Right atrium auricular region (tissue), 2 donors: ENCODE measurements at places on chromosomes 11 and 22.

DNA sequence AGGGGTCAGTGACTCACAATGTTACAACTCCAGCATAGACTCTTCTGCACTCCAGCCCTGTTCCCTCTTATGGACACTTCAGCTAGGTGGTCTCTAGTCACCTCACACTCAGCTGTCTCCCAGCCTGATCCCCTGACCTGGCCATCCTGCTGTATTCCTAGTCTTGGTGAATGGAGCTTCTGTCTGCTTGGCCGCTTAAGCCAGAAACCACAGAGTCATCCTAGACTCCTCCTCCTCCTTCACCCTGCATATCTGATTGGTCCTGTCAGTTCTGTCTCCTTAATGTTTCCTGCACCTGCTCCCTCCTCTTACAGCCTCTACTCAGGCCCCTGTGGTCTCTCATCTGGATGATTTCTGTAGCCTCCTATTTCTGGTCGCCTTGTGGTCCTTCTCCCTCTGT, 144.9 kb downstream of the HIPK3 start:
- no peaks in the 10 kb centered on the region for H3K27me3 ChIP-seq
- H3K4me1 ChIP-seq = no peaks in the 10 kb centered on the region
- H3K4me3 ChIP-seq = no peak overlapping the region
- no peaks in the 10 kb centered on the region for H3K36me3 ChIP-seq

- H3K27me3 ChIP-seq = no peaks in the 10 kb centered on the region
- H3K36me3 ChIP-seq = no peaks in the 10 kb centered on the region
- H3K27ac ChIP-seq = no peak overlapping the region
- no peak overlapping the region for H3K4me3 ChIP-seq
- no peak for DNase-seq
These were observed 47.5 kb upstream of the GALNT18 start for GRCh38 chr11:11669233-11669846.

GRCh38 chr11:35981581-35981980, 37.7 kb downstream of the LDLRAD3 start:
- H3K36me3 ChIP-seq = no peaks in the 10 kb centered on the region
- peak overlapping the region; percentile 22 for H3K27ac ChIP-seq
- H3K4me1 ChIP-seq = peaks cover 14% of the 10 kb centered on the region
- DNase-seq = no peak
- no peaks in the 10 kb centered on the region for H3K27me3 ChIP-seq
- H3K4me3 ChIP-seq = no peak overlapping the region

DNA sequence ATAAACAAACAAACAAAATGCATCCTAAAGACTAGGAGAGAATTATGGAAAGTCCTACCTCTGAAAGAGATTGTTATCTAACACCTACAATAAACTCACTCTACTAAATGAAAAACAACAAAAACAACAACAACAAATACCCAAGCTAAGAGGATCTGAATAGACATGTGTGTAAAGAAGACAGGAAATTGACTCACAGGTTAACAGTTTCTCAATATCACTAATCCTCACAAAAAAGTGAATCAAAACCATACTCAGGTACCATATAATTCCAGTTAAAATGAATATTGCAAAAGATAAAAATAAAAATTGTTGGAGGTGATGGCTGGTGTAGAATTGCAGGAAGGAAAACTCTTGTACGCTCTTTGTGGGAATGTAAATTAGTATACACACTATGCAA, 110.4 kb upstream of the TOP3B start:
- H3K27ac ChIP-seq = no peak overlapping the region
- no peaks in the 10 kb centered on the region for H3K36me3 ChIP-seq
- no peak overlapping the region for H3K4me3 ChIP-seq
- DNase-seq = no peak
- H3K27me3 ChIP-seq = no peaks in the 10 kb centered on the region

DNA sequence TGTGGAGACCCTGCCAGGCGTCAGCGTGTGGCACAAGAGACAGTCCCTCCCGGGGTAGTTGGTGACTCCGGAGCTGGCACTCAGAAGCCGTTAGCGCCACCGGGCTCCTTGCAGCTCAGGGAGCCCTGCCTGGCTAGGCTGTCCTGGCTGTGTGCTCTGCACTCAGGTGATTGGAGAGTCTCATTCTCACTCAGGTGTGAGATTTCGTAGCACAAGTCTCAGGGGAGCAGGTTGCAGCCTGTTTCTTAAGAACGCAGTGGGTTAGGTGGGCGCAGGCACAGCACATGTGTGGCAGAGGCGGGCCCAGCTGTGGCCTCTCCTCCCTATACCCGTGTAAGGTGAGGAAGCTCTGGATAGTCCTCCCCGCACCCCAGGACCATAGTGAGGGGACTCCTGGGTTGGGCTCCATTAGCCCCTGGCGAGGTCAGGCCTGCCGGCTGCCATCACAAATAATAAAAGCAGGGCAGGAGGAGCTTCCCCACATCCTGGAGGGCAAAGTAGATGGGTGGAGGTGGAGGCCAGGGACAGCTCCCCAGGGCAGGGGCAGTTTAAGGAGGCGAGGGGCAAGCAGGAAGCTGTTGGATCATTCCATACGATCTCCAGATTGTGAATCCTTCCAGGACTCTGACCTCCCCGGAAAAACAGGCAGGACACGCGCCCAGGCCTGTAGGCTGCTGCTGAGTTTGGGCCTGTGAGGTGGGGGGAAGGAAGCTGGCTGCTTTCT, 39.4 kb downstream of the SBF1 start:
- peaks cover 79% of the 10 kb centered on the region for H3K36me3 ChIP-seq
- no peak for DNase-seq
- no peak overlapping the region for H3K4me3 ChIP-seq
- no peaks in the 10 kb centered on the region for H3K4me1 ChIP-seq
- H3K27ac ChIP-seq = no peak overlapping the region

- no peak overlapping the region for H3K4me3 ChIP-seq
- no peak for DNase-seq
- H3K27me3 ChIP-seq = no peaks in the 10 kb centered on the region
These were observed 22.0 kb downstream of the PACSIN2 start for GRCh38 chr22:42992886-42993479.

DNA sequence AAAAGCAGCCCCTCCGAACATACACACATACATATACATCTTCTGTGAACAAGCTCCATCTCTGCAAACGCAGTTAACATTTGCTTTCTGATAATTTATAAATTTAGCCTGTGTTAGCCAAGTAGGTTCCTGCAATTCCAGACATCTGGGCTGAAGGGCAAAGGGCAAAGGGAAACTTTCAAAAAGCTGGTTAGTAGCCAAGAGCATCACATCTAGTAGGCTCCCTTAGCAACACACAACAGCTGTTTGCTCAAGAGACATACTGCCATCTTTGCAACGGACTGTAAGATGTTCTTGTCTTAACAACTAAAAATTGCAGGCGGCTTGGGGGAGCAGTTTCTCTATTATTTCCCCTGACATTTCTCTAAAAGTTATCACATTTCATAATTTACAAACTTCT, 134.9 kb downstream of the RBFOX2 start:
- DNase-seq = no peak
- no peaks in the 10 kb centered on the region for H3K27me3 ChIP-seq
- no peaks in the 10 kb centered on the region for H3K4me1 ChIP-seq
- peak overlapping the region; percentile 88 for H3K27ac ChIP-seq
- no peaks in the 10 kb centered on the region for H3K36me3 ChIP-seq
- peak overlapping the region; percentile 43 for H3K4me3 ChIP-seq

- H3K4me3 ChIP-seq = peak overlapping the region; percentile 18
- DNase-seq = no peak
- H3K27me3 ChIP-seq = no peaks in the 10 kb centered on the region
- H3K27ac ChIP-seq = peak overlapping the region; percentile 97
These were observed 63.6 kb upstream of the PPARA start for GRCh38 chr22:46086577-46087335.

DNA sequence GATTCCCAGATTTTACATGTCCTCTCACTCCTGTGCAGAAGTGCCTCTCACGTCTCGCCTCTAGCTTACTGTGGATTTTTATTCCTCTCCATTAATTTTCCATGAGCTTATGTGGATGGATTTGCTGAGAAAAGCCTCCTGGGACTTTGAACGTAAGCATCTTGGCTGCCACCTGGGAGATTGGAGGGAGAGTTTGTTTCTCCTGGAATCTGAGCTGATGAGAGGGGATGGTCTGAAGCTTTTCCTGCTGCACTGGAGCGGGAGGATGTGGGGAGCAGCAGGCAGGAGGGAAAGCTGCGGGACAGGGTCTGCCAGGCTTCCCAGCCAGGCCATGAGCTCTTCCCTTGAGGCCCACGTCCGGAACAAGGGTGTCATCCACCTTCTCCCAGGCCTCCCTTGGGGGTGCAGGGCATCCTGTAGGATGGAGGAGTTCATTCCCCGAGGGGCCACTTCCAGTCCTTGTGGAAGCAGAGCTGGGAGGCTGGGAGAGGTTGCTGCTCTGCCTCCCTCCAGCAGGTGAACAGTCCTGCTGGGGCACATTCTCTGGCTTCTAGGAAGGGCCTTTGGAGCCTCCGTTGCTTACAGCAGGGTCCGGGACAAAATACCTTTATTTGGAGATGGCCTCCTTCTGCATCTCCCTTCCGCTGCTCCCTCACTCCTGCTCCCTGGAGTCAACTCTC, 3.6 kb upstream of the SHANK2 start:
- DNase-seq = no peak
- H3K27ac ChIP-seq = no peak overlapping the region
- no peak overlapping the region for H3K4me3 ChIP-seq

- no peak for DNase-seq
- H3K27me3 ChIP-seq = no peaks in the 10 kb centered on the region
- H3K4me1 ChIP-seq = no peaks in the 10 kb centered on the region
- no peak overlapping the region for H3K4me3 ChIP-seq
- no peaks in the 10 kb centered on the region for H3K36me3 ChIP-seq
- H3K27ac ChIP-seq = no peak overlapping the region
These were observed 138.3 kb downstream of the SNX19 start for GRCh38 chr11:130778026-130778425.

DNA sequence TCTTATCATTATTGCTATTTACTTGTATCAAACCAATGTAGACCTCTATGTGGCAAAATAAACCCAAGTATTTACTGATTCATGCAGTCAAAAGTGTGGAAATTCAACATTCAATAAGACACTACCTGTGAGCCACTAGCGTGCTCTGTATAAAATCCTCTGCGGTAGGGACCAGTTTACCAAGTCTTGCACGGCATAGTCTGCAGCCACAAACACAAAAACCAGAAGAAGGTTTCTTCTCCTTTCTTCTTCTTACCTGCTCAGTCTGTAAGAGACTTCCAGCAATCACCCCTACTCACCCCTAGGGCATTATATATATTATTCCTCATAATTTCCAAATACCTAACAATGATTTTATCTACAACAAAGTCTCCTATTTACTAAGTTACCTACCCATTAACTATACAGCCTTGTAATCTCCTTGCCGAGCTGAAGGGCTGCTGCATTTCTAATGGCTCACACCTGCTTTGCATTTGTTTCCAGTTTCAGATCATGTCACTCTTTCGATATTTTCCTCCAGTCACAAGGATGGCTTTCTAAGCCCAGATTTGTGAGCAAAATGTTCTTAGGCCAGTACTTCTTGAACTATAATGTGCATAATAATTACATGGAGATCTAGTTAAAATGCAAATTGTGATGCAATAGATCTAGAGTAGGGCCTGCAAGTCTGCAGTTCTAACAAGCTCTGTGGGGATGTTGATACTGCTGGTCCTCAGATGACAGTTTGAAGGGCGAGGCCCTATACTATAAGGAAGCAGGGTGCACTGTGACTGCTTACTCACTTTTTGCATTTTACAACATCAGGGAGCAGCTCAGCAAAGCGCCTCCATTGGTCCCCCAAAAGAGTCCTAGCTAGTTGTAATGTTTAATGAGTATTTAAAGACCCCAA, 191.9 kb upstream of the DDI1 start:
- no peaks in the 10 kb centered on the region for H3K36me3 ChIP-seq
- no peak for DNase-seq

- H3K36me3 ChIP-seq = peaks cover 8% of the 10 kb centered on the region
- no peak overlapping the region for H3K27ac ChIP-seq
- H3K4me3 ChIP-seq = no peak overlapping the region
- H3K4me1 ChIP-seq = no peaks in the 10 kb centered on the region
- DNase-seq = no peak
These were observed 3.6 kb downstream of the CLCF1 start for GRCh38 chr11:67369801-67370284.

GRCh38 chr11:61749591-61750217, 2.7 kb upstream of the MYRF start:
- no peak for DNase-seq
- no peaks in the 10 kb centered on the region for H3K4me1 ChIP-seq
- H3K27ac ChIP-seq = no peak overlapping the region
- no peaks in the 10 kb centered on the region for H3K36me3 ChIP-seq

DNA sequence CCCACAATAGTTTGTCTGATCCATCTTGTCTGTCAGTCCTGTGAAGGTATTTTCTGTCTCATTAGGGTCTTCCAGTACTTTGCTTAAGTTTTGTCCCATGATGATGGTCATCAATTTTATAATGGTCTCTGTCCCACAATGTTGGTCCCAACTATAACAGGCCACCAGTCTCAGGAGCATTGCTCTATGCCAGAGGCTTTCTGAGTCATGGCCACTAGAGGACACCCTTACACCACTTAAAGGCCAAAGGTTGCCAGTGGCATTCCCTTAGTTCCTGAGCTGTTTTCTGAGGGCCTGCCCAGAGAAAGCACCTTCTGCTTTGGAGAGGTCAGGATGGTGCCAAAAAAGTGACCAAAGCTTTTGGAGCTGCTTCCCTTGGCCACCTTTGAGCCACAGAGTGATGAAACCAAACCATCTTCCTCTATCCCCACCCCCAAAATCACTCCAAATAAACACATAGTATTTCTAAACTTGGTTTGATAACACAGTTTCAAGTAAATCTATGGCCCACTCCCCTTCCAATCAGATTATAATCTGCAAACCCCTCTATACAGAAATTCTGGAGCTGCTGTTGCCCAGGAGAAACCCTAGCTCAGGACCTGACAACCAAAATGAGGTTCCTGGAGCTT, 19.3 kb downstream of the EIF3F start:
- H3K36me3 ChIP-seq = no peaks in the 10 kb centered on the region
- no peak for DNase-seq

DNA sequence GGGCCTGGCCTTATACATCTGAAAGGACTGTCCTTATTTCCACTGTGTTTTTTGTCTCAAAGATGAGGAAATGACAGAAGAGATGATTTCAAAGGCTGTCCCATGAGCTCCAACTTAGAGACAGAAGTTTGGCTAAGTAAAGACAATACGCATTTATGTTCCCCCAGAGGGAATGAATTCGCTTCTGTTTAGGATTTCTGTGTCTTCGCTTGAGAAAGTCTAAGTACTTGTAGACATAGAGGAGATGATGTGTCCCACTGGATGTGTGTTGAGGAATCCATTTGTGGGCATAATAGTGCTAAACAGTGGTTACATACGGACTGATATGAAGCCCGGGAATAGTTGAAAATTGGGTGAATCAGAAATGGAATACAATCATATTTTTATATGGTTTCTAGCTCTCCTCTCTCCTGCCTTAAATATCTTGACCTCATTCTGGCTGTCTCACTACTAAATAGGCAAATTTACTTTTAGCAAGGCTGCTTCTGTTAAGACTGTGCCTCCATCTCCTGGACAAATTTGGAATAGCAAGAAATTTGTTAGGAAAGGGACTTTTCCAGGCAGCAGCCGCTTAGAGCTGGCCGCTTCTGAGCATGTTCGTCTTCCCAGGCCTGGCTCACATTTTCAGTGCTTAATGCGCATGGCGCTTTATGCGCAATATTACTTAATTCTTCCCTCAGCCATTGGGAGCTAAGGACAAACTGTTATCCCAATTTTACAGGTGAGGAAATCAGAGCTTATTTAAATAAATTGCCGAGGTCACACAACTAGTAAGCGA, 1.9 kb upstream of the PEX26 start:
- peaks cover 13% of the 10 kb centered on the region for H3K36me3 ChIP-seq
- no peaks in the 10 kb centered on the region for H3K27me3 ChIP-seq

- no peaks in the 10 kb centered on the region for H3K36me3 ChIP-seq
- no peak for DNase-seq
- no peak overlapping the region for H3K4me3 ChIP-seq
- no peaks in the 10 kb centered on the region for H3K4me1 ChIP-seq
- H3K27me3 ChIP-seq = no peaks in the 10 kb centered on the region
These were observed 595.3 kb upstream of the CCDC90B start for GRCh38 chr11:83881428-83881827.
